ENCODE measurements at places on chromosomes 16 and 17. TPM values are rescaled to one million over a fixed set of nuclear protein-coding genes. Genes with fewer than 3 reads are reported as not detected.

Gene VMO1
- total RNA-seq: 1.3 TPM

Gene PRKCB
- 0.24 TPM for total RNA-seq

Gene DPEP3
- not detected for total RNA-seq

Gene ACSM2A
- not detected for total RNA-seq

Gene CDK5R1
- total RNA-seq: 3.4 TPM

Gene EIF3CL
- 124 TPM for total RNA-seq

Gene OSGIN1
- total RNA-seq: 39.7 TPM

Gene KRTAP9-8
- total RNA-seq: not detected

Gene ZNF200
- 8.6 TPM for total RNA-seq

Gene HBA2
- 0.44 TPM for total RNA-seq

Gene KRTAP4-9
- total RNA-seq: not detected

Gene SOST
- not detected for total RNA-seq

Gene RHBDF2
- 76.6 TPM for total RNA-seq

Gene C1QTNF8
- total RNA-seq: not detected

Gene NPIPB6
- 1.9 TPM for total RNA-seq

Gene DHX58
- 0.32 TPM for total RNA-seq

Gene GPRC5C
- total RNA-seq: 81.9 TPM

Gene KCNJ2
- total RNA-seq: 0.15 TPM

Gene METTL22
- 26.1 TPM for total RNA-seq

Gene SKA2
- 99.6 TPM for total RNA-seq

Gene ATP1B2
- 0.19 TPM for total RNA-seq

Gene SMIM36
- total RNA-seq: not detected

Gene CCP110
- total RNA-seq: 8.9 TPM

Gene KRT17
- total RNA-seq: 1.3 TPM

Gene GALNS
- total RNA-seq: 37.9 TPM

Gene SP2
- 18.0 TPM for total RNA-seq

Gene CRK
- total RNA-seq: 75.7 TPM

Gene RTN4RL1
- total RNA-seq: 3.4 TPM

Gene TVP23A
- 0.02 TPM for total RNA-seq

Gene CCL4L2
- not detected for total RNA-seq

Gene TMC5
- 8.0 TPM for total RNA-seq

Gene CDH1
- 4.2 TPM for total RNA-seq

Gene CNGB1
- 0.08 TPM for total RNA-seq

Gene AOC2
- 2.2 TPM for total RNA-seq

Gene TTYH2
- 2.1 TPM for total RNA-seq

Gene KIF18B
- 33.4 TPM for total RNA-seq

Gene ABCA9
- not detected for total RNA-seq

Gene ICAM2
- 0.23 TPM for total RNA-seq

Gene IL21R
- 0.22 TPM for total RNA-seq

Gene PAQR4
- 38.0 TPM for total RNA-seq

Gene CA7
- not detected for total RNA-seq

Gene PFN1
- 2,972 TPM for total RNA-seq

Gene CBX2
- 17.7 TPM for total RNA-seq

Gene KRTAP2-2
- total RNA-seq: not detected
